Posterior vena cava (tissue), 2 donors: ENCODE measurements at places on chromosomes 5 and 9. TPM values are rescaled to one million over a fixed set of nuclear protein-coding genes. Genes with fewer than 3 reads are reported as not detected.

DNA sequence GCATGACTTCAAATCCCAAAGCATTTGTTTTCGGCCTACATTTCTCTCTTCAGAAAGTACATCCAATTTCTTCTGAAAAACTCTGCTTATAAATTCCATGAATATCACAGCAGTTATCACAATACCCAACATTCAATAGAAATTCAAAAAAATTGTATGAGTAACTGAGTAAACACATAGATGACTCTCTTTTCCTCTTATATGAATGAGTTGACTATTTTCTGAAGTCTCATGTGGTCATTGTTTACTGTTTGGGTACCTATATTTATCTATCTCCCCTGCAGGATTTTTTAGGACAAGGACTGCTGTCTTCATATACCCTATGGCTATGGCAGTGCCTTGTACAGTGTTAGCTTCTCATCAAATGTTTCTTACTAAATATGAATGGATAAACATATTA is 157.1 kb downstream of the HTR1A start:
- DNase-seq, result no peak

DNA sequence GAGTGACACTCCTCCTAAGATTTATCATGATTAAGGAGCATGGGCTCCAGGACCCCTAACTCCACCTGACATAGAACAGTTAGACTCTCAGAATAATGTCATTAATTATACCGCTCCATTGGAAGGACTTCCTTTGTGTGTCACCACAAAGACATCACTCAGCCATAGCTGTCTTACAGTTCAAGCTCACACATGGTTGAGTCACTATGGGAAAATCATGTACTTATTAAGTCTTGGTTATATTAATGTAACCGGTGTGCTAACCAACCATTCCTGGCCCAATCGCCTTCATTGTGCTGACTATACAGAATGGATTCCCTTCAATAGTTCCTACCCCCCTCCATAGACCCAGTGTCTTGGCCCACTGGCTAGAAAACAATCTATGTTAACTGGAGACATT is 10.9 kb upstream of the MCCC2 start:
- no peak for DNase-seq

DNA sequence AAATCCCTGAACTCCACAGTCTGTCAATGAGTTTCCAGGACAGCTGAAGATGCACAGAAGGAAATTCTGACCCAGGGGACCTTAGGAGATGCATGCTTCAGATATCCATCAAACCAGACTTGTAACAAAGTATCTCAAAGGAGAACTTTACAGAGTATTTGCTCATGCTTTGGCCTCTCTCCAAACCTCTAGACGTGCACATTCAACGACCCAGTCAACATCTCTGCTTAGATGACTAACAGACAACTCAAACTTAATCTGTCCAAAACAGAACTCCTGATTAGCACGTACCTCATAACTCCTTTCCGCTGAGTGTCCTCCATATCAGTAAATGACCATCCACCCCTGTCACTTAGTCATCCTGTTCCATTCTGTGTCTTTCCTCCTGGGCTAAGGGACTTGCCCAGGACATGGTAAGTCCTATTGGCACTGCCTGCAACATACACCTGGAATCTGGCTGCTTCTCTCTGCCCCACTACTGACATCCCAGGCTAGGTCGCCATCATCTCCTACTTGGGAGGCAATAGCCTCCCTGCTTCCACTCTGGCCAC is 107.4 kb downstream of the LMNB1 start:
- DNase-seq, result no peak

DNA sequence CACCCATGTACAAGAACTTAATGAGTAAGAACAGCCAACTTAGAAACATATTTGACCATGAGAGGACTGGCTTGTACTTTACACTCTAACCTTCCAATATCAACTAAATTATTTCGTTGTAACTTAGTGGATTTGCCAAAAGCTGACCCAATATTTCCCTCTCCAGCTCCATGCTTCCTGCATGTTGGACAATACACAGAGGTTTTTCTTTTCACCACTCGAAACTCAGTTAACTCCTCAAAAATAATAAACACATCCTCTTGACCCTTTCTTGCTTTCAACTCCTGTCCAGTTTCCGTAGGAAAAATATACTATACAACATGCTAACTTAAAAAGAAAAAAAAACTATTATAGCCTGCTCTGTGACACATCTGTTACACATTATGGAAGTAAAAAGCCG is 188.9 kb downstream of the MPDZ start:
- no peak for DNase-seq

SPOCK1 gene
- 106 TPM for total RNA-seq

ADAMTSL1 gene
- total RNA-seq, result 9.9 TPM

ANGPTL2 gene
- total RNA-seq, result 55.9 TPM

LCN15 gene
- not detected for total RNA-seq

FST gene
- total RNA-seq, result 19.2 TPM

ABCA2 gene
- total RNA-seq, result 32.8 TPM
